H7 (cell line): ENCODE measurements at places on chromosomes 5 and 9.

DNA sequence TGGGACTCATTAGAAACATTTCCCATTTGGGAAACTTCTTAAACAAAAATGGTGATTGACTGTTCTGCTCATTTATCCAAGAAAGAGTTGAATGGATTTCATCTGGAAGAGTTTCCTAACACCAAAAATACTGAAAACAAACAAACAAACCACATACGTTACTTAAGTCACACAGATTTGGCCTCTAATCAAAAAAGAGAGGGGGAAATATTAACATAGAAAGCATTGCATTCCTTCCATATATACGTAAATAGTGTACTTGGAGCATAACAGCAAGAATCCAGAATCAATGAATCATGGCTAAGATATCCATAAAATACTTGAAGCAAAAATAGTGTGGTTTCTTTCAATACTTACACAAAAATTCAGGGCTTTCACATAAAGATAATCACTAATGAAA, 189.8 kb upstream of the MAP3K1 start:
- no peak for DNase-seq

DNA sequence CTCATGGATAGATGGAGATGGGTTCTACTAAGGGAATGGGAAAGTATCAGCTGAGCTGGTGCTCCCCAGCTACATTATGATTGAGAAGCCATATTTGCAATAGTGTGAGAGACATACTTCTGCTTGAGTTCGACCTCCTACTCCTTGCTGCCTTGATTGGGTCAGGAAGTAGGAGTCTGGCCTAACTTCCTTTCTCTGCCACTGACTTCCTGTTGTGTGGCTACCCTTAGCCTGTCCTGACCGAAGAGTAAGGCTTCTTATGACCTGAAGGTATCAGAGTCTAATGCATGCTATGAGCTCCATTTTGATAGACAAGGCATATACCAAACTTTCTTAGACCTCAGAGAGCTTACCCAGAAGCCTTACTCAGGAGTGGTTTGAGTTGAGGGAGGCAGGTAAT, 53.9 kb downstream of the OSTF1 start:
- DNase-seq = no peak

- peak; percentile 26 for DNase-seq
These were observed 24.3 kb upstream of the KCNIP1 start for GRCh38 chr5:170479484-170479883.

- DNase-seq = no peak
These were observed 362.3 kb downstream of the FAM170A start for GRCh38 chr5:119991625-119992024.

DNA sequence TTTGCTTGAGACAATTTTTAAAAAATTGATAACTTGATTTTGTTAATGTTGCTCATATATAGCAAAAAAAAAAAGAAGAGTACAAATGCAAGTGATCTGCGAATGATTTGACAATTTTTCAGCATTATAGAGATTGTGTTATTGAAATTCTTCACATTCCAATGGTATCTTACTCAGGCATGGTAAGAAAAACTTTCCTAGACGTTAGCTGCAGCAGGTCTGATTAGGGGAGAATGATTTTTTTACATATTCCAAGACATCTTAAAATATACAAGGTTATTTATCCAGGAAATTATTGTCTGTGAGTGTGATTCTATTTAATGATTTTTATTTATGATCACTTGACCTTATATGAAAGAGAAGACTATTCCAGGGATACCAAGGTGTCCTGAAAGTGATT, 361.9 kb downstream of the MAT2B start:
- no peak for DNase-seq

DNA sequence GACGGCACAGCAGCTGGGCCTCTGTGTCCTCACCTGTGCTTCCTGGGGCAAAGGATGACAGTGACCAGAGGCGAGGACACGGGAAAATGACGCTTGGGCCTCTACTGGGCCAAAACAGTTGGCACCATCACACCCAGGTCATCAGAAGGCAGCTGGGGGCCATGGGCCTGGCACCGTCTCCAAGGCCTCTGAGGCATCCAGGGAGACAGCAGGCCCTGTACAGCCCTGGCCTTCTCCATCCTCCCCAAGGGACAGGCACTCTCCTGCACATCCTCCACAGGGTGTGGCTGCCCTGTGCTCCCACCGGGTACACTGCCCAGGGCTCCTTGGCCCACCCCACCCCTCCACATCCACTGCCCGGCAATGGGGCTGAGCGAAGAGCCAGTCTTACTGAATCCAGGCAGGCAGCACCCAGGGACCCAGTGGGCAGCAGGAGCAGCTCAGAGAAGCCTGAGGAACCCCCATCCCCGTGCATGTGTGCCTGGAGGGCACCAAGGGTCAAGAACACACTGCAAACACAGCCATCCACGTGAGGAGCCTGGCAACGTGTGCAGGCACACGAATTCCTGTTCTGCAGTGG, 4.0 kb downstream of the LPCAT1 start:
- peak; percentile 22 for DNase-seq

DNA sequence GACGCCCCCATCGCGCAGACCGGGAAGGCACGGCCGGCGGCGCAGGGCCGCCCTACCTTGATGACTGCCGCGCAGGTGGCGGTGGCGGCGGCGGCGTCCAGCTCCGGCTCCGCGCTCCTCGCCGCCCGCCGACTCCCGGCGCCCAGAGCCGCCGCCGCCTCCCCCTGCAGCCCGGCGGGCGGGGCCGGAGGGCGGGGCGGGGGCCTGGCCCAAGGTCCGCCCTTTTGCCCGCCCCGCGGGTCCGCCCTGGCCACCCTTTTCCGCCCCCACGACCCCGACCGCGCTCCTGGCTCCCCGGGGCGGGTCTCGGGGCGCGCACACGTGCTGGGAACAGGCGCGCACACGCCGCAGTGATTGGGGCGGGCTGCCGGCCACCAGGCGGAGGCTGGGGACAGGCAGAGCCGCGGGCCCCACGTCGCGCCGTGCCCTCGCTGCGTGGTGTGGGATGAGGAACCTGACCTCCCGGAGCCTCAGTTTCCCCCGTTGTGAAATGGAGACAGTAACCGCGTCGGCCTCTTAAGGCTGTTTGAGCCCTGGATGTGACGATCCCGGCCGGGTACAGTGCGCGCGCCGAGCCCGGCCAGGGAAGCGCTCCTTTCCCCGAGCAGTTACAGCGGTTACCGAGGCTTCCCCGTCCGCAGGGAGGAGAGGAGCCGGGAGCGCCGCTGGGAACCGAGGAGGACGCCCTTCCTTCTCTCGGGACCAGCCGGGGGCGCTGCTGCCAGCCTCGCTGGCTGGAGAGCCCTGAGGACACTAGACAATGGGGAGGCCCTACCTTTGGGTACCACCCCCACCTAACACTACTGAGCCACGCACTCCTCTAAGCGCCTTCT, at the start of gene CORO2A:
TSS of gene CORO2A (minus strand) at position 135 of the 833 bp plus-strand sequence. CDS start 34,977 bp downstream, outside the sequence.
- DNase-seq = peak; percentile 96

DNA sequence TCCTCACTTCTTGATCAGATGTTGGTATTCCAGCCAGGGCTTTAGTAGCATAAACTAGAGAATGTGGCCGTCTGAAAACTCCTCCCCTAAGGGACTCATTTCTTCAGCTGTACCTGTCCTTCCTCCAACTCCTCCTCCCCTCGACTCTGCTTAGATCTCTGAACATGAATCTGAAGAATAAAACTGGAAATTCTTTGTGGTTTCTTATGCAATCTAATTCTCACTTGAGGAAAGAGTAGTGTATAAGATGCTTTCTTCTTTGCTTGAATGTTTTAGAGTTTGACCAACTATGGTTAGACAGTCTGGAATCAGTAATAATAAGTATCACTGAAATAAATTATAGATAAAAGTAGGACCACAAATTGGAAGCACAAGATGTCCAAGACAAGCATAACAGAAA, 128.5 kb downstream of the LRRC70 start:
- DNase-seq = no peak

DNA sequence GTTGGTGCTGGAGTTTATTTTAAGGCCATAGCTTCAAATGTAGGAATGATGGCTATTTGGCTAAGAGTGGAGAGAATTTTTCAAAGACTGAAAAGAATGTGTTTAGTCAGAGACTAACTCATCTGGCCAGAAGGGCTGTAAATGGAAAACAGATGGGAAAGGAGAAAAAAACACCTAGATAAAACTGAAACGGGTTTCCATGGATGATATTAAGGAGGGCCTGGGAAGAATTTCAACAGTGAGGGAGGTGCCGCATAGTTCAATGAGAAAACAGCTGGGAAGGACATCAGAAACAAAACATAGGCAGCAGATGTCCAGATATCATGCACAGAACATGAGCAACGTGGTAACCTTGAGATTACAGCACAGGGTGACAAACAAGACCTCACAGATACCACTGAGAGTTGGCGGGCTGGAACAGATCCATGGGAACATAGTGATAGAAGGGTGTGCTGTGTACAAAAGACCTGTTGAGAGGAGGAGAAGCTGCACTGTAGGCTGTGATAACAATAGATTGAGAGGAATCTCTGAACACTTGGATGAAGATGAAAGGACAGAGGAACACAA, 31.2 kb upstream of the RAD23B start:
- DNase-seq = no peak

DNA sequence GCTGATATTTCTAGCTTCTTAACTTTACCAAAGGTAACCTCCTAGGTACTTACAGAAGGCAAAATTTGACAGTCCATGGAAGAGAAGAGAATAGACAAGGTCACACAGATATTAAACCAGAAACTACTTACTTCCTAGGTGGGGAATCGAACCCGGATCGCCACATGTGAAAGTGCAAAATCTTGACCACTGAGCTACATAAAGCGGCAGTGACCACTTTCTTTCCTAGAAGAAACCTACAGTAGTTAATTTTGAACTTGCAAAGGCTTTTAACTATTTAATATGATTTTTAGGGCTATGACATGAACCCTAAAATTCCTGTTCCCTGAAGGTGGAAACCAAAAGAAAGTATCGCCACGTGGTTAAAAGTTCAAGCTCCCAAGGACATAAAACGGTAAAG, 20.3 kb upstream of the ATOSB start:
- no peak for DNase-seq

GRCh38 chr9:86061972-86062739, 37.2 kb downstream of the GOLM1 start:
- no peak for DNase-seq

GRCh38 chr9:136024696-136025316, 63.6 kb upstream of the UBAC1 start:
- peak; percentile 49 for DNase-seq

DNA sequence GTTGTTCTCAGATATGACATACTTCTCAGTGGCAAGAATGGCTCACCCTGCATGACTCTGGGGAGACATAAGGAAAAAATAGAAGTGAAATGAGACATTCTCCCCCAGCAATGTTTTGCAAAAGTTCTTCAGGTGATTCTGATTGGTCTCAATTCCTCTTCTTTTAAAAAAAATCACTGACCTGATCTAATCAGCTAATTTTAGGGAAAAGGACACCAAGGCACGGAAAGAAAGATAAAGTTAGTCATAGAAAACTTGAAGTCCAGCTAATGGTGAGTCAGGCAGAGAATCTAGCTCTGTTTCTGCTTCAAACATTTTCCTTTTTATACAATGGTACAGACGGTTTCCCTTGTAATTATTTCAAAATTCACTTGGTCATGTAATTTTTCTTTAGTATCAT, 1018.9 kb upstream of the ARRDC3 start:
- no peak for DNase-seq

- no peak for DNase-seq
These were observed 184.2 kb downstream of the EFNA5 start for GRCh38 chr5:107486489-107486888.

DNA sequence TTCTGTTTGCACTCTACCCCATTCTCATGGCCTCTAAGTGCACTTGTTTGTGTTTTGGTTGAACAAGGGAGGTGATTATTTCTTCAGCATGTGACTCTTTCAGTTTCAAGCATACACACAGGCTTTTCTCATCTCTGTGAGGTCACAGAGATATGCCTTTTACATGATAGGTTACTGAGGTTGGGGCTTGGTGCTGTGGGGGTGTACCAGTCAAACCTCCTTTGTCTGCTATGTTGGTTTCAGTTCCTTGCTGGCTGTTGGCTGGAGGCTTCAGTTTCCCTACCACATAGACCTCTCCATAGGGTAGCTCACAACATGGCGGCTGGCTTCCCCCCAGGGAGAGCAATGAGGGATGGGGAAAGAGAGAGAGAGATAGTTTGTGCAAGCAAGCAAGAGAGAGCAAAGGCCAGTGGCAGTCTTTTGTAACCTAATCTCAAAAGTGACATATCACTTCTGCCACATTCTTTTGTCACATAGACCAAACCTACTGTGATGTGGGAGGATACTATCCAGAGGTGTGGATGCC, 96.7 kb upstream of the SEMA6A start:
- no peak for DNase-seq

GRCh38 chr9:90099262-90099963, 494.6 kb downstream of the GADD45G start:
- peak; percentile 44 for DNase-seq

GRCh38 chr9:85569988-85570387, 171.8 kb downstream of the AGTPBP1 start:
- no peak for DNase-seq
